ENCODE measurements at places on chromosomes 2 and 18.
A peak's percentile ranks its signal among the peaks of the same experiment; 100 is the strongest.

DNA sequence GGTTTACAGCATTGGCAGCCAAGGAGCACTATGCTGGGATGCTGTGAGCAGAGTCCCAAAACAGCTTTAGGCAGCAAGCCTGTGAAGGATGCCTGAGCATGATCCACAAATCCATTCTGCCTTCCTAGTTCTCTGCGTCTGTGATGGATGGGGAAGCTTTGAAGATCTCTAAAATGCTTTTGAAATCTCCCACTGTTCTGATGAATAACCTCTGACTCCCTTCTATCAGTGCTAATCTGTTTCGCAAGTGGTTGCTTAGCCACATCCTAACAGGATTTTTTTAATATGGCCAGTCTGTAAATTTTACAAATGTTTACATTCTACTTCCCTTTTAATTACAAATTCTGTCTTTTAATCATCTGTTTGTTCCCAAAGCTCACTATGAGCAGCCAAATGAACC is 319.2 kb downstream of the GULP1 start:
- DNase-seq = no peak

GRCh38 chr2:94753466-94753998 is 117.7 kb upstream of the TEKT4 start:
- DNase-seq = no peak

GRCh38 chr18:26978812-26979341 is 113.4 kb upstream of the AQP4 start:
- DNase-seq = no peak

DNA sequence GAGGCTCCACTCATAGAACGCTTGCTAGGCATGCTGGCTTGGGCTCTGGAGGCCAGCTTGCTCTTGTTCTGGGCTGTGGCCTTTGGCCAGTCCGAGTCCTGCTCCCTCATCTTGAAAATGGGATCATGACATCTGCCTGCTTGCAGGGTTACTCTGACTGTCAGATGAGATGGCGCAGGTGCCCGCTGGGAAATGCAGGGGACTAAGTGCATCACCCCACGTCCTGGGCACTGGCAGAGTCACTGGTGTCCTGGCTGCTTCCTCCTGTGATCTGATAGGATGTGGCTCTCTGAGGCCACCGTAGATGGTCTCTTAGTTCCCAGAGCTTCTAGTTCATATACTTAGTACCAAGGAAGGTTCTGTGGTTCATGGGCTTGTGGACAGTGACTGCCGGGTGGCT is 18.5 kb downstream of the LDLRAD4 start:
- DNase-seq = no peak

DNA sequence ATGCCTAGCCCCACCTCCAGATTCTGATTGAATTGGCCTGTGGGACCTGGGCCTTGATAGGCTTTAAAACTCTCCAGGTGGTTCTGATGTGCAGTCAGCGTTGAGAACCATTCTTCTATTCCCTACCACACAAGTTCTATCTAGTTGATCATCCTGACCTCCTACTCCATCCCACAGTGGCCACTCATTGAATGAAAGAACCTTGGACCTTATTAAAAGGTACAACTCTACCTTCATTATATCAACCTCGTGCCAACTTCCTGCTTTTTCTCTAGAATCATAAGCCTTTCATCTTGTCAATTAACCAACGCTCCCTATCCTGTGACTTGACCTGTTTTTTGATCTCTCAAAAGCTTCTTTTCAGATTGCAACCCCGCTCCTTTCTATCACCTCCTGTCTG is 55.8 kb downstream of the SLC40A1 start:
- DNase-seq = no peak

DNA sequence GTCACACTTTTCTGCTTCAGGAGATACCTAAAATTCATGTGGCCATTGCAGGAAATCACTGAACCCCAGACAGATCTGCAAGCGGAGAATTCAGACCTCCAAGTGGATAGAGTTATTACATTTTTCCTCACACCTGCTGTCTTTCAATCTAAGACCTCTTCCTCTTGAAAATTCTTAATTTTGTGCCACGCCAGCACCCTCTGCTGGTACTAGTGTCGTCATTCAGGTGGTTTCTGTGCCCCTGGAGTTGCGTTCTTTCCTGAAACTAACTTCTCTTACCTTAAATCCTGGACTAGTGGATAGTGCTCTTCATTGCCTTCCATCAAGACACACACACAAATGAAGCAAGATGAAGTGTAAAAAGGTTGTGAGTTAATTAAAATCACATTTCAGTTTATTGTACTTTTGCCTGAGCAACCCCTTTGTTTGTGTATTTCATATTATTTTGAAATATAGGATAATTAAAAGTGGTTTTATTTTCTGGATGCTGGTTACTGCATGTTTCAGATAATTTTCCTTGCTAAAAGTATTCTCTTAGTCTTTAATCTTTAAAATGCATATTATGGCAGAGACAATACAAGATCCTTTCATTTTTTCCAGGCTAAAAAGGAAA is 1.6 kb upstream of the DNER start:
- peak; percentile 21 for DNase-seq

Data from T47D (cell line).